Psoas muscle (tissue), 8 donors: ENCODE measurements at places on chromosomes 3 and 15.

DNA sequence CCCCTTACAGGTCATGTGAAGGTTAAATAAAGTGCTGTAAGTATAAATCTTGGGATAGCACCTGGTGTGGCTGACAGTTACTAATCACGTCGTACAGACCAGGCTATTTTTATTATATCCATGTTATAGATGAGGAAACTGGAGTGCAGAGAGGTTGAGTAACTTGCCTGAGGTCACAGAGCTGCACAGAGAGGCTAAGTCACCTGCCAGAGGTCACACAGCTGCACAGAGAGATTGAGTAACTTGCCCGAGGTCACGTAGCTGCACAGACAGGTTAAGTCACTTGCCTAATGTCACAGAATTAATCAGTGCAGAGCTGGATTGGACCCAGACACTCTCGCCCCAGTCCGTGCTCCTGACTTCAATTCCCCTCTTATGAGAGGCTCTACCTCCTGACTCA, 171.5 kb downstream of the NUP210 start:
- no peak for DNase-seq

DNA sequence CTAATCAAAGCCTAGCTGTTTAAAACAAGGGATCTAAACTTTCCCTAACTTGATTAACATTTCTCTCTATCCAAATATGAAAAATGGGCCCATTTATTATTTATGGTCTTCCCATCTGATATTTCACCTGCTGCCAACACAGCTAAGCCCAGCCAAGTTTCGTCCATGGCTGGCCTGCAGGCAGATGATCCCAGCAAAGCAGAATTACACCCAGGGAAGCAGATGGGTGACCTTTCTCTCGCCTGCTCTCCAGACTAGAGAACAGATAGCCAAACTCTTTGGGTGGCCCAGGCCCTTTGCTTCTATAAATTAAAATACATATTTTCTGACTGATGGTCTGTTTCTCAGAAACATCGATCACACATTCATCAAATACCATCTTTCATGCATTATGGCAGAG, 1038.8 kb downstream of the AGBL1 start:
- no peak for DNase-seq

- DNase-seq = no peak
Observed at GRCh38 chr15:42591238-42591934, 16.0 kb downstream of the STARD9 start.

- DNase-seq = no peak
Observed at GRCh38 chr15:67736810-67737209, 88.5 kb upstream of the SKOR1 start.

GRCh38 chr15:81443040-81443820, 69.2 kb upstream of the TMC3 start:
- DNase-seq = no peak

DNA sequence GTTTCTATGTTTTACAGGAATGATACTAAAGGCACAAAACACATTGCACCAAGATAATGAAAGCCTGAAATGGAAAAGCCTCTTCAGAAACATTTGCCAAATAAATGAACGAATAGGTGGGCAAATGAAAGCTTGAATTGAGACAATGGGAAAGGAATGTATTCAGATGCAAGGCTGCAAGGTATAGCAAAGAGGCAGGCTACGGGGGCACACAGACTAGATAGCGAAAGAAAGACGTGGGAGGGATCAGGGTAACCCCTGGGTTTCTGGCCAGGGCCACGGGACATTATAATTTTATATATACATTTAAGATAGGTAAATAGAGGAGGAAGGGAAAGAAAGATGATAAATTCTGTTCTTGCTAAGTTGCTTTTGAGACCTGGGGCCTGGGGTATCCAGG, 95.9 kb upstream of the NLGN1 start:
- DNase-seq = no peak

GRCh38 chr3:54960701-54961100, 32.8 kb upstream of the LRTM1 start:
- no peak for DNase-seq

DNA sequence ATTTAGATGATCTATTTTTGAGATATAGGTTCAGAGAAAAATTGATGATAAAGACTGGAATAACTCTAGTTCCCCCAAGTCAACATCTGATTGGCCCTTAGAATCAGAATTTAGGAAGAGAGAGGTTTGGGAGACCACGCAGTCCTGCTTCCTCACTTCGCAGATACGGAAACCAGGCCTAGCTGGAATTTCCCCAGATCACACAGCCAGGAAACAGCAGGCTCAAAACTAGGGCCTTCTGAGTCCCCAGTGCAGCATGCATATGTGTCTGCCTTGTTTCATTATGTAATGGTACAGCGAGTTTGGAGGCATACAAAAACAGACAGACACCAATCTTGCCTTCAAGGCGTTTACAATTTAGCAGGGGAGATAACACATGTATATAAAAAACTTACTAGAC, 177.1 kb upstream of the ICE2 start:
- DNase-seq = no peak

GRCh38 chr3:171198781-171199472, 172.4 kb upstream of the SLC2A2 start:
- DNase-seq = no peak
